SK-N-SH (cell line): ENCODE measurements at places on chromosomes 6 and 20.

DNA sequence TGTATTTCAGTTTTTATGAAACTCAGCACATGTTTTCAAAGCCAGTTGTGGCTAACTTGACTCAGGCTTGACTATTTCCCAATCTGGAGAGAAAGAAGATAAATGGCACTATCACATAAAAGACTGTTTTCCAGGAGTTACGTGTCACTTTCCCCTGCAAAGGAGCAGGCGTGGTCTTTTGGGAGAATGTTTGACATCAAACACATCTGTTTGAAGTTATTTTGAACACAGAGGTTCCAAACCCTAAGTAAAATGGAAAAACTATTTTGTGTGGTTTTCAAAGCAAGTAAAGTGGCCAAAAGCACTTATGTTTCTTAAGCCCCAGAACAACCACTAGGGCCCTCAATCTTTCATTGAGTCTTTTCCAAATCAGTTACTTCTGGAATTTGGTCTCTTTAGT, 89.7 kb downstream of the FOXF2 start:
- DNase-seq: no peak

DNA sequence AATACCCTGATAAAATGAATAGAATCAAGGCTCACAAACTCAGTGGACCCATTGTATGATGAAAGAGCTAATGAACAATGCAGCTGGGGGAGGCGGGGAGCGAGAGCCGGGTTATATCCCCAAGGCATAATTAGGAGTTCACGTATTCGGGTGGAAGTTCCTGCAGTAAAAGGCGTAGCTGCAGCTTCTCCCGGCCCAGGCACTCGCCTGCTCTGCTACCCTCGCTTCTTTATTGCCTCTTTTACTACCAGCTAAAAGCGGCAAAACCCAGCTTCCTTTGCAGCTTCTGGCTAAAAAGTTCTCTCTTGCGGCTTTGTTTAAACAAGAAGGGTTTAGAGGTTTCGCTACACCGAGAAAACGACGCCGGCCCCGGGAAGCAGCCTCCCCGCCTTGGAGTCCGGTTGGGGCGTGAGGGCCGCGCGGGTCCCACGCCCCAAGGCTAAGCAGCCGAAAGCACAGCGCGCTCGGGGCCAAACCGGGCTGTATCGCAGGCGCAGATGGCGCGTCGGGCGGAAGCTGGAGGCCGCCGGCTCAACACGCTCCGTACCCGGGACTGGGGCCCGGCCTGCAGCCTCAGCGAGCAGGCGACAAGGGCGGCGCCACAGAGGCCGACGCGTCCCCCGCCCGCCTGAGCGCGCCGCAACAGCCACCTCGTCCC, 1.6 kb downstream of the ZBTB2 start:
- DNase-seq: peak; percentile 65

DNA sequence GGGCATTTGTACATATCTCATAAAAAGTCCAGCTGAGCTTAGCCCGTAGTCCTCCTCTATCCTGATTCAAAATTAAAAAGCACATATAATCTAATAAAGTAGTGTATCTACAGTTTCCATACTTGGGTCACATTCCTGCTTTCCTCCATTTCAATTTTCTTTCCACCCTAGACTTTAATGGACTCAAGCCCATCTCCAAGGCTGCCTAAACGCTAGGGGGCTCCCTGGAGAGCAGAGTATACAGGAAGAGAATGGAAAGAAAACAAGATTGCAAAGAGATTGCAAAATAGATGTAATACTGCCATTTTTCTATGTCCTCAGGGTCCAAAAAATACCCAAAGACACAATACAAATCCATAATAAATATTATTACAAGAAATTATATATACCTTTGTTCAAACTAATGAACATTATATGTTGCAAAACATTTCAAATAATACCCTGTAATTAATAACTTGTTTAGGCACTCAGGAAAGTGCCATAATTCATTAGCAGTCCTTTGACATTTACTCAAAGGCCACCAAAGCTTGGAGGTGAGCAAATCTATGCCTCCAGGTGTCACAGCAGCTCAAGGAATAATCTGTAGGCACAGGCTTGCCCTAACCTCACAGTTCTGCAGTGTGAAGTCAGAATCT, 2.4 kb upstream of the MCM3 start:
- DNase-seq: peak; percentile 63

DNA sequence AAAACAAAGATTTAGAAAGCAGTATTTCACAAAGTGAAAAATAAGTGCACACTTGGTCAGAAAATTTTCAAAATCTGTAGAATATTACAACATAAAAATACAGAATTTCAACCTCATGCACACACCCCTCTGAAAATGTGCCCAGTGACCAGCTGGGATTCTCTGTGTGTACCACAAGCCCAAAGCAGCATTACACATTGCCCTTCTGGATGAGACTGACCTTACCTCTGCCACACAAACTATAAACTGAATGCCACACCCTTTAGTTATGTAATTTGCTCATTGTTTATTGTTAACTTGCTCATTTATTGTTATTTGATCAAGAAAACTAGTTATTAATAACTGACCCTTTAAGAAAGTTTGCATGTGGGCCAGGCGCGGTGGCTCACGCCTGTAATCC, 303.0 kb downstream of the FOXC1 start:
- no peak for DNase-seq

- DNase-seq: no peak
Observed at GRCh38 chr20:58102744-58103516, 125.5 kb downstream of the ANKRD60 start.

DNA sequence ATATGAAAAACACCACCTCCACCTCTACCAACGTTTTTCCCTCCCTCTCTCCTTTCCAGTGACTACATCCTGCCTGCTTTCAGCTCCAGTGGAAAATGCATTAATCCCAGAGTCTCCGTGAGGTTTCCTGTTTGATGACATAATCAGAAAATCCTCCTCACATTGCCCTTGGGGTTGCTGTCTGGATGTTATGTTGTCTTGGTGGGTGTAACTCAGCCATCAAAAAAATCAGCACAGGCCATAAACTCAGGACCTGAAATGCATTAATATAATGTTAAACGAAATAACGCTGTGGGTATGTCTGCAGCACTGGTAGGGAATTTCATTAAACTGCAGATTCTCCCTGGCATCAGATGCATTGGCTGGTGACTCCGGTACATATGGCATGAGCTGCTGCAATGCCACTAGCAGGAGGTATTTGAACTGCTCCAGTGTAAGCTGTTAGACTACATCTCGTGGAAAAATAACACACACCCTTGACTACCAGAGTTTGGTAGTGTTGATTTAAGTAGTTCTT, 297.8 kb downstream of the PRL start:
- peak; percentile 61 for DNase-seq

- no peak for DNase-seq
Observed at GRCh38 chr6:60671369-60671768, 1614.7 kb downstream of the KHDRBS2 start.

DNA sequence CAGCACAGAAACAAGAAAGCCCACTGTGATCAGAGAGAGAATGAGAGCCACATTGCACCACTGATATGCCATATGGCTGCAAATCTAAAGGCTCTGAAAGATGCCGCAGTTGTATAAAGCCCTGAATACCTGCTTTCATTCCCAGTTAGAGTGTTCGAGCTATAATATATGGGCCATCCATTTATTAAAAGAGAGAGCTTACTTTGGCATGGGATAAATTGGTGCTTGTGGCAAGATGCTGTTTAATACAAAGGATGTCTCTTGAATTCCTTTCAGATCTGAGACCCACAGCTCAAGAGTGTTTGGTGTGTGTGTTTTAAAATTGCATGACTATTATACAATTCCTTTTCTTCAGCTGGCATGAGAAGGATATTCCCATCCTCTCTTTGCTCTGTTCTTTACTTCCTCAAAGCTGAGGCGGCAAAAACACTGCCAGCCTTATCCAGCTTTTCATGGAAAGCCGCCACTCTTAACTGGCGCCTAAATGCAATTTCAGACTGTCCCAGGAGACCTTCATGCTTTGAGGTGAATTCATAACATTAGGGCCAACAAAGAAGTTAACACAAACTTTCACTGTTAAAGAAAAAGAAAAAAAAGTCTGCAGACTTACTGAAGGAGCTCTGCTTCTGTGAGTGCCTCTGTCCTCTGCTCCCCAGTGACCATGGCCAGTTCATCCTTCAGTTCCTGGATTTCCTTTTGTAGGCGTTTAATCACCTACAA, 147.6 kb downstream of the KIF6 start:
- DNase-seq: no peak

DNA sequence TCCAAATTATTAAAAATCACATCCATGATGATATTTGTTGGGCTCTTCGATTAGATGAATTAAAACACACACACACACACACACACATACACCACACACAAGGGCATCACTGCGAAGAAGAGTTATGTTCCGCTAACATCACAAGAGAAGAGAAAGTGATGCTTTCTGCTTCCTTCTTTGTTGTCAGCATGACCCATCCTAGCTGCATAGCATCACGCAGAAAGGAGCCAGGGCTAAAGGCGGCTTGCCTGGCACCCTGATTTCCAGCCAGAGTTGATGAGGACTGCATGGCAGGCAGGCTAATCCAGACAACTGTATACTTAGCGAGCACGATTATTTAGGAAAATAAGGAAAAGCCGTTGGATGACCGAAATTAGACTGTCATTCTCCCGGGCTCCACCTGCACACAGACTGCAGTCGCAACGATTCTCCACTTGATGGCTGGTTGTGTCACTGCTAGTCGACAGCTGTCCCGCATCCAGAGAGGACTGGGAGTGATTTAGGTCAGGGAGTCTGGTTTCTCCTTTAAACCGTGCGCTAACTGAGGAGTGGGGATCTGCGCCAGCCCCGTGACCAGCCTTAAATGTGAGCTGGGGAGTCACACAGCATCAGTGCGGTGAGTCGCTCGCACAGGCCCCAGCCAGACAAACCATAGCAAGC, 70.6 kb upstream of the SOX4 start:
- peak; percentile 64 for DNase-seq

DNA sequence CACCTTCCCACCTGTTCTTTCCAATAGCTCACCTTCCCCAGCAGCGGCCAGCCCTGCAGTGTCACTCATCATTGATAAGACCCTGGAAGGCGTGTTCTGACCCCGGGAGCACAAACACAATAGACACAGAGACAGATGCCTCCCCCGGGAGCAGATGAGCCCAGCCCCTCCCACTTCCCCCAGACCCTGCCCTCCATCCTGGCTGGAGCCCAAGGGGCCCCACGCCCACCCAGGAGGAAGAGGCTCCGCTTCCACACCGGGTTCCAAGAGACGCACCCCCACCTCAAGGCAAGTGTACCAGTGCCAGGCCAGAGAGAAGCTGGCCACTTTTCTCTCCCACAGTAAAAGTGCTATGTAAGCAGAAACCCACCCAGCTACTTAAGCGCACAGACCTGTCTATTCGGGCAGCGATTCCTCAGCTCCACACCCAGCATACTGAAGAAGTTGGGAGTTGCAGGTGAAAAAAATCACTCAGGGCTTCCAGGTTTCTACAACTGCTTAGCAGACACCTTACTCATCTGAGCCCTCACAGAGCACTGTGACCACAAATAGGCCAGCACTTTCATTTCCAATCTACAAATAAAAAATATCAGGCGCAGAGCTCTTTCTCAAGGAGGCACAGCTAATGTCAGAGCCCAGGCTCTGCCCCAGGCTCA, 93.4 kb upstream of the NXT1 start:
- DNase-seq: no peak

- no peak for DNase-seq
Observed at GRCh38 chr20:57198132-57199072, 68.0 kb downstream of the BMP7 start.

DNA sequence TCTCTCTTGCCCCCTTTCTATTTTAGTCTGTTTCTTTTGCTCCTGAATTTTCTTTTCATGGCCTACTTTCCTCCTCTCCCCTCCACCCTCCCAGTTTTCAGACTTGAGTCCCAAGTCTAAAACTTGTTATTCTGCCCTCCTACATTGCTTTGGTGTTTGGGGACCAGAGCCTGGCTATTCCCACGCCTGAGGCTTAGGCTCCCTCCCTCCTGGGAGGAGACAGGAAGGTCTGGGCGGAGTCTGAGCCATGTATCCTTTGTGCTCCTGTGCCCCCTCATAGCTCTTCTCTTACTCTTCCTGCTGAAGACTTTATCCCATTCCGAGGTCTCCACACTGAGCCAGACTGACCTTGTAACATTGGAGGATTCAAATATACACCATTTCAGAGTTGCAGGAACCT, 69.5 kb downstream of the DAAM2 start:
- DNase-seq: no peak

DNA sequence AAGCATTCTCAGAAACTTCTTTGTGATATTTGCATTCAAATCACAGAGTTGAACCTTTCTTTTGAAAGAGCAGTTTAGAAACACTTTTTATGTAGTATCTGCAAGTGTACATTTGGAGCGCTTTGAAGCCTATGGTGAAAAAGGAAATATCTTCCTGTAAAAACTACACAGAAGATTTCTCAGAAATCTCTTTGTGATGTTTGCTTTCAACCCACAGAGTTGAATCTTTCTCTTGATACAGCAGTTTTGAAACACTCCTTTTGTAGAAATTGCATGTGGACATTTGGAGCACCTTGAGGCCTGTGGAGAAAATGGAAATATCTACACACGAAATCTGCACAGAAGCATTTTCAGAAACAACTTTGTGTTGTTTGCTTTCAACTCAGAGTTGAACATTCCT, 612.3 kb upstream of the ZNF337 start:
- DNase-seq: no peak

- no peak for DNase-seq
Observed at GRCh38 chr20:4989570-4989969, 11.7 kb downstream of the SLC23A2 start.

DNA sequence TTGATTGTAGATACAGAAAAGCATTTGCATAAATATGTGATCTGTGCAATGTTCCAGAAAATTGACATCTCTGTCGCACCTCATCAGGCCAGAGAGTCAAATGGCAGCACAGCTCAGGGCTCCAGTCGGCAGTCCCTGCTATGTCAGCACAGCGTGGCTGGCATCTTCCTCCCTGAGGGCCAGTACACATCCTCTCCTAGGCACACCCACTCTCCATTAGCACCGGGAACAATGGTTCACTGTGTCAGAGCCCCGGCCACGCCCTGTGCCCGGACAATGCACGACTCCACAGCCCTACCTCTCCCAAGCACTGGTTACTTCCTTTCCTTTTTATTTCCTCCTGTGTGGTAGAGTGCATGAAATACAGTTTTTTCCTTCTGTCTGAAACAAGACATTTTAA, 114.9 kb downstream of the FOXC1 start:
- DNase-seq: no peak

GRCh38 chr6:151388236-151388635, 3.1 kb downstream of the ZBTB2 start:
- DNase-seq: no peak
